ENCODE measurements at places on chromosomes 1 and 21.
A peak's percentile ranks its signal among the peaks of the same experiment; 100 is the strongest.

- no peak for DNase-seq
Measured at GRCh38 chr1:160371346-160371631, 4.4 kb downstream of the NHLH1 start.

GRCh38 chr1:23772854-23773242 lies 5.4 kb upstream of the PITHD1 start:
- no peak for DNase-seq

GRCh38 chr1:53890522-53890941 lies 935 bp upstream of the YIPF1 start:
- no peak for DNase-seq

- DNase-seq, result no peak
Measured at GRCh38 chr1:119286587-119287181, 81.9 kb upstream of the HAO2 start.

DNA sequence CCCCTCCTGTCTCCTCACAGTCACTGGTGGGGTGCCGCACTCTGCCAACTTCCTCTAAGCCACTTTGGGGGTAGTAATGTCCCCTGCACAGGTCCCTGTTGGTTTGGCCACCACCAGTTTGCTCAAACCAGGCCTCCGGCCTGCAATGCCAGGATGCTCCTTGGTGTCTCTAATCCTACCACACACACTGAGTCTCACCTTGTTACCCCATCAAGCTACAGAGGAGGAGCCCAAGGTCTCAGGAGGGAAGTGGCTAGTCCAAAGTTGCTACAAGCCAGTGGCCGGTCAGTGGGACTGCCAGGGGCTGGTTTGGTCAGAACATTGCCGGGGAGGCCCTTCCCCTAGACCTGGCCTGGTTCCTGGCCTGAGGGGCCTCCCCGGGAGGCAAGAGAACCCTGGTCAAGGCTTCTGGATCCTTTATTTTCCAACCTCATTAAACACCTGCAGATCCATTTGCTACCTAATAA lies 21.5 kb upstream of the LRP8 start:
- no peak for DNase-seq

DNA sequence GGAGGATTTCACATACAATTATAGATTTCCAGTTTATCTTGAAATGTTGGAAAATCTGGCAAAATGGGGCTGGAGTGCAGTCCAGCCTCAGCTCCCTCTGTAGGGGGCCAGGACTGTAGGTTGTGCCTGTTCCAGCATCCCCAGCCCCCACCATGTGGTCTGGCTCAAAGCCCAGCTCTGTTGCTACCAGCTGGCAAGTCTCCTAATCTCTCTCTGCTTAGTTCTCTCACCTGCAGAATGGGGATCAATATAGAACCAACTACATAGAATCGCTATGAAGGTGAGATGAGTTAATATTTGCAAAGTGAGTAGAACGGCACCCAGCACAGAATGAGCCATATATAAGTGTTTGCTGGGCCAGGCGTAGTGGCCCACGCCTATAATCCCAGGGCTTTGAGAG lies 50.0 kb upstream of the TARDBP start:
- no peak for DNase-seq

DNA sequence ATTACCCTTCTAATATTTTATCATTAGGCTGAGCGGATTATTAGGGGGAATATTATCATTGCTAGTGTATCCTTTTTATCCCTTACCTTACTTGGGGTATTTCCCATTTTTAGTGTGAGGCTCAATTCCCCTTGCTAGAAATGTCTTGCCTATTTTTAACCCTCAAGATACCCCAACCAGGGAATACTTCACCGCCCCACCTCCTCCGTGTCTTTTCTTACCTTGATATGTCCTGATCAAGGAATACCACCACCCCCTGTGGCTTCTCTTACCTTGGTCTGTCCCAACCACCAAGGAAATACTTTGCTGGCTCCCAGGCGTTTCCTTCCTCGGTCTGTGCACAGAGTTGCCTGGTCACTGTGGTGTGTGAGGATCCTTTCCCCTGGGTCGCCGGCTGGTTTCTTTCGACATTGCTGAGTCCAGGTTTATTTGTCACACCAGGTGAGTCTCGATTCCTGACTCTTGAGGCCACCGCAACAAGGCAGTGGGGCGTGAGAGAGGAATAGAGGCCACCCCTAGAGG lies 57.8 kb downstream of the SERINC2 start:
- no peak for DNase-seq

DNA sequence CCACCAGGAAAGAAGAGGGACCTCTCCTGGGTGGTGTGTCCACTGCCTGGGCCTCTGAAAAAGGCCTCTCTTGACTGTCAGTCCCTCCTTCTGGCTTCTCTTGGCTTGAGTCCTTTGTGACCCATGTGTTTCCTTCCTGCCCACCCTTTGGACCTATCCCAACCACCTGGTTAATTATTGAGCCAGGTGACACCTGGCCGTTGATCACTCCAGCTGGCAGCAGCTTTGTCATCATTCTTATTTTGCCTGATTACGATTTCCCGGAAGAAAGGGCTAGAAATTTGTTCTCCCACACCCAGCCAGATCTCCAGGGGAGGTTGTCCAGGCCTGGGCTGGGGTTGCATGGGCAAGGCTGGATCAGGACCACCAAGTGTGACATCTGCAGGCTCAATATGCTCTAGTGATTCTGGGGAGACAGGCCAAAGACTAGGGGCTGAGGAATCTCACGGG lies 24.8 kb downstream of the CSF1 start:
- DNase-seq, result no peak

DNA sequence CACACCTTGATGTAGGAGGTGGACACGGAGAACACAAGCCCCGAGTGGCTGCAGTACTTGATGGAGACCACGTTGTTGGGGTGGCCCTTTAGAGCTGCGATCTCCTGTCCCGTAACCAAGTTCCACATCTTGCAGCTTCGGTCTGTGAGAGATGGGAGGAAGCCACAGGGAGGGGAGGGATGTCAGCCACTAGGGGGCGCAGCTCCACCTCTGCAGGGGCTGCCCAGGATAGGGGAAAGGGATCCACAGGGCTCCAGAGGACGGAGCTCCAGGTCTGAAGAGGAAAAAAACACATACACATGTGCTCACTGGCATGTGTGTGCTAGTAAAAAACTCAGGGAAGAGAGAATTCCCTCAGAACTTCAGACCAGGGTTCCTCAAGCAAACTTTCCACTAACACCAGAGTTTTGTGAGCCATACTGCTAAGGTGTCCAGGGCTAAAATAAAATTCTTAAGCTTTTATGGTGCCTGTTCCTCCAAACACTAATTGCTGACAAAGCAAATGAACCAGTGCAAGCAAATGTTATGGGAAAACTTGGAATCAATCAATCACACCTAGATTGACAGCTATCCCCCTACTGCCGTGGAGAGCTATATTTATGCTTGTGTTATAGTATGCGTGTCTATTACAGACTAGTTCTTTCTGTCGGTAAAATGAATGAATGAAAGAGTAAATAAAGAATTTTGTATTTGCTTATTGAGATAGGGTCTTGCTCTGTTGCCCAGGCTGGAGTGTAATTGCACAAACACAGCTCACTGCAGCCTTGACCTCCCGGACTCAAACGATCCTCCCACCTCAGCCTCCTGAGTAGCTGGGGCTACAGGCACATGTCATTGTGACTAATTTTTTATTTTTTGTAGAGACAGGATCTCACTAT lies 43.7 kb downstream of the KIF21B start:
- peak; percentile 27 for DNase-seq

DNA sequence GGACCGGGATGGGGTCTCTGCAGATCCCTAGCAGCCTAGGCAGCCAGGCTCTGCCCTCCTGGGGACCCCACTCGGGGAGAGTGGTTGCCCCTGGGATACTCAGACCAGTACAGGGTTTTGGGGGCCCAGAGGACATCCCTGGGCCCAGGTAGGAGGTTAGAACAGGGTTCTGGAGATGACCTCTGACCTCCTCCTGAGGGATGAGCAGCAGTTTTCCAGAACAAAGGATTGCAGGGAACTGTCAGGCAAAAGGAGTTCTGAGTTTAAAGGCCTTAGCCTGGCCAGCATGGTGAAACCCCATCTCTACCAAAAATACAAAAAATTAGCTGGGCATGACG lies 20.4 kb upstream of the VPS13D start:
- no peak for DNase-seq

GRCh38 chr1:170716835-170717429 lies 53.0 kb downstream of the PRRX1 start:
- no peak for DNase-seq

DNA sequence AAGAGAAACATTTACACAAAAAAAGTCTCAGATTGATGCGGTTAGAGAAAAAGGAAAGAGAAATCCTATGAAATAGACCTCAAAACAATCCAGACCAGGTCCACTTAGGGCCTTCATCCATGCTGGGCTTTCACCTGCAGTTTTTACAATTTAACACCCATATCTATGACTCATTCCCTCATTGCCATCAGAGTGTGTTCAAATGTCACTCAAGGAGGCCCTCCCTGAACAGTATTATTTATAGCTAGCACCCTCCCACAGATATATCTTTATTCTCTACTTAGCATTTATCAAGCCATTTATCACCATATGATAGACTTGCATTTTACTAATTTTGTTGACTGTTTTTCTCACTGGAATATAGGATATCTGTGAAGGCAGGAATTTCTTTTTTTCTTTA lies 824 bp upstream of the KRTAP21-3 start:
- DNase-seq, result no peak

GRCh38 chr1:100703716-100704115 lies 15.8 kb upstream of the VCAM1 start:
- peak; percentile 34 for DNase-seq

- DNase-seq, result no peak
Measured at GRCh38 chr21:29741761-29742160, 198.0 kb downstream of the GRIK1 start.

GRCh38 chr1:41468122-41468762 lies 16.2 kb downstream of the EDN2 start:
- DNase-seq, result no peak

DNA sequence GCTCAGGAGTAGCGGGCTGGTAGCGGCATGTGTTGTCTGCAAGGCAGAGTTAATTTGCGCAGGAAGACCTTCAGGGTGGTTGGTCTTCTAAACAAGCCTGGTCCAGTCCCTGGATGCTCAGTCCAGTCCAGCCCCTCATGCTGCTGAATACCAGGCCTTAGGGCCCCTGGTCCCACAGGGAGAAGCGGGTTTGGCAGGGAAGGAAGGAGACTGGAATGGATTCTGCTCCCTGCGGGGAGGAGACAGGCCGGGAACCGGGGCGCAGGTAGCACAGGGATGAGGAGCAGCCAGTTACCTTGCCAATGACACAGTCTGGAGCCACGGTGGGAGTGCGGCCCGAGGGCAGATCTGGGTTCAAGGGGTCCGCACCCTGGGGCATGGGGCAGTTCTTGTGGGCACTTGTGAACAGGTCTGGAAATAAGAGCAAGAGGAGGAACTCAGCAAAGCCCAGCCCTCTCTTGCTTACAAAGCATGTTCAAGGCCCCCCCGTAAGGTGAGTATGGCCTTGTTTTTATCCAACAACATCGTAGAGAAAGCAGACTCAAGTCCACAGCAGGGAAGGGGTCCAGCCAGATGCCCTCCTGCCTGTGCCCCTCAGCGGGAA lies 10.1 kb downstream of the FAM131C start:
- no peak for DNase-seq

DNA sequence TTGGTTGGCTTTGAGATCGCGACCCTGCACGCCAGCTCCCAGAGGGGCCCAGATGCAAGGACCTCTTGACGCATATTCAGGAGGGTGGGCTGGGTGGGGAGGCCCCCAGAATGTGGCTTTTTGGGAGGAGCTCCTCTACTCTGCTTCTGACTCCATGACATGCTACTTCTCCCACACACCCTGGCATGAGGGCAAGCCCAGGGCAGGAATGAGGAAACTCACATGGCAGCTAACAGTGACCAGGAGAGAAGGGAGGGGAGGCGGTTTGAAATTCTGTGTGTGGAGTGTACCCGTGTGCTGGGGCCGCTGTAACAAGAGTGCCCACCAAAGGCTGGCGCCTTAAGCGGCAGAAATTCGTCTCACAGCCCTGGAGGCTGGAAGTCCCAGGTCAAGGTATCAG lies 61.3 kb upstream of the GPR153 start:
- DNase-seq, result no peak

- DNase-seq, result no peak
Measured at GRCh38 chr1:161185732-161186311, 8.5 kb upstream of the B4GALT3 start.

DNA sequence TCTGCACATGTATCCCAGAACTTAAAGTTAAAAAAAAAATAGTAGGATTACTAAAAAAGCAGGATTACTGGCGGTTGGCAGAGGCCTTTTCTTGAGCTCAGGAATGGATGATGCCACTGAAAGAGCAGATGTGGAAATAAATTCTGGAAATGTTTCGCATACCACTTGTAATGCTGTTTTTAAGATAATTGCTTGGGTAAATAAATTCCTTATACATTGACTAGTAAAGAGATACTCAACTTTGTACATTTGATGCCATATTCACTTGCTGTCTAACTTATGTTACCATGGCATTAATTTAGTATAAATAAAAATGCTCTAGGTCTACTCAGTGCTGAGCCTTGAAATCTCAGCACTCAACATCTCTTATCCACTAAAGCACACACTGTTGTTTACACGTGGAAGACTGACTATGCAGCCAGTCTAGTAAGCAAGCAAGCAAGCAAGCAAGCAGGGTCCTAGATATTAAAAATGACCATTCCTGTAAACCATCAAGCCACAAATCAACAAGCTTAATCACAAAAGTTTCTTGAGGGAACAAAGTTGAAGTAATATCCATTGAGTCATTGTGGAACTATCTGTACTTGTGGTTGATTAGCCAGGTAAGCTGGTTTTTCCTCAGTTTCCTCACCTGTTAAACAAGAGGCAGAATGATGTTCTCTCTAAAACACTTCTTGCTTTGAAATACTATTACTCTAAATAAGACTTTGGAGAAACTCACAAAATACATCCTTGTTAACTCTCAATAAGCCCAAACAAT lies 1.7 kb upstream of the RASAL2 start:
- no peak for DNase-seq

- no peak for DNase-seq
Measured at GRCh38 chr21:45977396-45977795, 4.2 kb upstream of the COL6A1 start.

- DNase-seq, result no peak
Measured at GRCh38 chr1:205466595-205467220, 10.9 kb upstream of the BLACAT1 start.

DNA sequence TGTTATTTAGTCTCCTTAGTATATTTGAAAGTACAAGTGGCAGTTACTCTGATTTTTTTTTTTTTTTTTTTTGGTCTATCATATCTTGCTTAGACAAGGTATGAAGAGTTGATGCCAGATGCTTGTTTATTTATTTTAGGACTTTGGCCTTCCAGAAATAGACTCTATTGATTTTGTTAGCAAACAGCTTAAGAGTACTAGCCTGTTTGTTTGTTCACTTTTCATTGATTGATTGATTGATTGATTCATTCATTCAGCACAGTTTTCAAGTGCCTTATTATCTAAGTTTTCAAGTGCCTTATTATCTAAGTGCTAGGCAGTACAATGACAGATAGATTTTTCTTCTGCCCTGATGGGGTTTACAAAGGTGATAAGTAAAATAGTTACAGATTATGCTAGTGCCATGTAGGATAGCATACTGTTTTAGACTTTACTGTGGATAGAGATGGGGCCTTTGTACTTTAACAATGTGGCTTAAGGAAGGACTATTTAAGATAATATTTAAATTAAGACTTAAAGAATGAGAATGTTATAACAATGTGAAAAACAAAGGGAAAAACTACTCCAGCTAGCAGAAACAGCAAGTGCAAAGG lies 50.5 kb downstream of the MTF2 start:
- no peak for DNase-seq

Data from kidney capillary endothelial cell (primary cell).